ENCODE measurements at places on chromosomes 3 and 15.

DNA sequence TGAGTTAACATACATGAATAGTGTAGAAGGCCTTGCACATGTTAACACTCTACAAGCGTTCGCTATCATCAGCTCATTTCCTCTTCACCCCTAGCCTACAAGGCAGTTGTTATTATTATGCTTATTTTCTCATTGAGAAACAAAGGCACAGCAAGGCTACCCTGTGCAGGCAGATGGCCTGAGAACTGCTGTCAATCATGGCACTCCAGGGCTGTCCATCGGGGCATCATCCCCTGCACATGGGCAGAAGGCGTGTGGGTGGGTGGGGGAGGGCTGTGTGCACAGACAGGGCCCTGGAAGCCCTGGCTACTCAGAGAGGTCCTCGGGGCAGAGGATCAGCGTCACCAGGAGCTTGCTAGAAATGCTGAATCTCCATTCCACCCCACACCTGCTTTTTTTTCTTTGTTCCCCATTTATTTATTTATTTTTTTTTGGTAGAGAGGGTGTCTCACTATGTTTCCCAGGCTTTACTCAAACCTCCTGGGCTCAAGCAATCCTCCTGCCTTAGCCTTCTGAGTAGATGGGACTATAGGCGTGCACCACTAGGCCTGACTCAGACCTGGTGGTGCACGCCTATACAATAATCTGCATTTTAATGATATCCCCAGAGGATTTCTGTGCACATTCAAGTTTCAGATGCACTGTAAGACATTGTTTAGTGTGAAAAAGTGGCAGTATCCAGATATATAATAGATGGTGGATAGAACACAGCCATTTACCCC lies 9.6 kb upstream of the ZXDC start:
- no peak for DNase-seq

GRCh38 chr15:45138814-45139765 lies 9.3 kb downstream of the DUOX1 start:
- no peak for DNase-seq

- no peak for DNase-seq
Observed at GRCh38 chr3:189563853-189564563, 67.2 kb upstream of the TP63 start.

DNA sequence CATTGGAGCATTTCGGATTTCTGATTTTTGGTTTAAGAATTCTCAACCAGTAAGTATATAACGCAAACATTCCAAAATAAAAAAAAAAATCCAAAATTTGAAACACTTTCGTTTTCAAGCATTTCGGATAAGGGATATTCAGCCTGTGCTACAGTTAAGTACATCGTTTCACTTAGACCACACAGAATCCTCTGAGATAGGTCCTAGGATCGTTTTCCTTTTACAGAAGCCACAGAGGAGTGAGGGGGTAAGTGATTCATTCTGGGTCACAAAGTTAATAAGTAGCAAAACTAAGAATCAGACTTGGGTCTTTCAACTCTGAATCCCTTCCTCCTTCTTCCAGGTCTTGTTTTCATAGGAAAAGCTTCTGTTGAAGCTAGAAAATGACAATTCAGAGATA lies 249.3 kb downstream of the BBX start:
- DNase-seq, result no peak

DNA sequence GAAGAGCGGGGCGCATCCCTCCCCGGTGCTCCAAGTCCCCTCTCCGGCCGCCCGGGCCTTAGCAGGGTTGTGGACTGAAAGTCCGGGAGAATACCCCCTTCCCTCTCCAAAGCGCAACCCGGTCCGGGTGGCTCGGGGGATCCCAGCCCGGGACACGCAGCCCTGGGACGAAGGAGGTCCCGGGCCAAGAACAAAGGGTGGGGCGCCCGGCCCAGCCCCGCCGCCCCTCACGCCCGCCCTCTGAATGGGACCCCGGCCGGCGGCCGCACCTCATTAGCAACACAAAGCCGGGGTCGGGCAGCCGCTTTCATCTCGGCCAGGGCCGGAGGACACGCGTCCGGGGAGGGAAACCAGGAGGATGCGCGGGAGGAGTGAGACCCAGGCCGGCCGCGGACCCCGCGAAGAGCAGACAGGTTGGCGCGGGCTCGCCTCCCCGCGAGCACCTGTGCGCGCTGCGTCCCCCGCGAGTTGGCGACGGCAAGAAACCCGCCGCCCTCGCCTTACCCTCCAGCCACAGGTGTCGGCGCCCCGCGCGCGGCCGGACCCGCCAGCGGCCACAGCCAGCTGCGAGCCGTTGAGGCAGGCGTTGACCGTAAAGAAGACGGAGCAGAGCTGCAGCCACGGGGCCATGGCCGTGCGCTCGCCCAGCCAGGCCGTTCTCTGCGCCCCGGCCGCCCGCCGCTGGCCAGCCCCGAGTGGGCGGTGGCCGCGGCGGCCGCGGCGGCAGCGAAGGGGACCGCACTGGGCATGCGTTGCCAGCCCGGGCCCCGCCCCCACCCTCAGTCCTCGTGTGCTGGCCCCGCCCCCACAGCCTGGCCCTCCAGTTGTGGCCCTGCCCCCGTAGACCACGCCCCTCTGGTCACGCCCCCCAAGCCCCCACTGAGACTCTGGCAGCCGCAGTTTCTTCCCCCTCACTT lies at the start of gene IL17RD:
Gene IL17RD, minus strand, starts transcription at position 697 of the 917 bp plus-strand sequence. Its CDS starts 67 bp downstream, at position 630.
- DNase-seq, result peak; percentile 66

DNA sequence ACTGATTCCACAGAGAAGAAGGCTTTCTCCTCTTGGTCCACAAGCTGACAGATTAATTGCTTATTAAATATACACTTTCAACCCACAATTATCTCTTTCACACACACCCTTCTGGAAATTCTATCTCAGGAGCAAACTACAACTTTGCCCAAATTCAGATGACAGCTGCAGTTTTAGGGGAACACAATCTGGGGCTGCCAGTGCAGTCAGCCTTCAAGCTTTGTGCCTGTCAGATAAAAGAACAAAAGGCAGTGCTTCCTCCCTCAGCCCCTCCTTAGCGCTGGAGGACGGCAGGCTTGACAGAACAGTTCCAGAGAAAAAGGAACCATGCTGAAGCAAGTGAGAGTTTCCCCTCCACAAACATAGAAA lies 99.6 kb downstream of the TMCC1 start:
- no peak for DNase-seq

DNA sequence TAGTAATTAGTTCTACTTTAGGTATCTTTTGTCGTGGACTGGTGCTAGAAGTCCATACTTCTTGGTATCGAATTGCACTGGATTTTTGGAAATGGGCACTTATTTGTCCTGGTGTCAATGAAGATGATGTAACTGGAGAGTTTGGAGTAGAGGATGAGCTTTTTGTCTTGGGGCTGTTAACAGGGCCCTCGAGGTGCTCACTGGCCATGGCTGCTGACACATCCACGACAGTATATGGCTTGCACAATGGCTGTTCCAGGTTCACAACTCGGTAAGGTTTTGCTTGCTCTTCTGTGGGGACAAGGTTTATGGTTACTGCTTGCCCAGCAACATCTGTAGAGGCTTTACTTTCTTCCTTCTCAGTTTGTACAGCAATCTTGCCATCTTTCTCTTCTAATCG lies 109.4 kb upstream of the TSPAN3 start:
- DNase-seq, result no peak

DNA sequence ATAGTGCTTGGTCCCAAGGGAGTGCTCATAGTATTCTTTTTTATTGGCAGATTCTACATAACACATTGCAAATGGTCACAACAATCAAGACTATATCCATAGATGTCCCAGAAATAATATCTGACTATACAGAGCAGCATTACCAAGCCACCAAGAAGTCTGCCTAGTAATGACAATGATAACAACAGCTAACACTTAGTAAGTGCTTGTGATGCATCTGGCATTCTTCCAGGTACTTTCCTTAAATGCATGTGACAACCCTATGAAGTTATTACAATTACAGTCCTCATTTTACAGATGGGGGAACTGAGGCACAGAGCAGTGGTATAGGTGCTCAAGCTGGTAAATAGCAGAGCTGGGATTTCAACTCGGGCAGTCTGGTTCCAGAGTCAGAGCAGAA lies 49.6 kb upstream of the ICE2 start:
- DNase-seq, result no peak

DNA sequence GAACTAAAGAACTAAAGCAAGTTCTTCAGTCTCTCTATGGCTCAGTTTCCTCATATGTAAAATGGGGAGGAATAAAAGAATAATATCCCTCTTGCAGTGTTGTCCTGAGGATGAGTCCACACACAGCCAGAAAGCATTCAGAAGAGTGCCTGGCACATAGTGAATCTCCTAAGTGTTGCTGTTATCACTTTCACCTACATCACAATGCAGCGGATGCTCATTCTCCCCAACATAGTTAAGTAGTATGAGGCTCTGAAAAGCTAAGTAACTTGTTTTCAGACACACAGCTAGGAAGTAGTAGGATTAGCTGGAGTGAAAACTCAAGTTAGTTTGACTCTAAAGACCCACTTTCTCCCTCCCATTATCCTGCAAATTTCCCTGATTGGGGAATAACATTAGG lies 9.1 kb upstream of the USP3 start:
- no peak for DNase-seq

GRCh38 chr3:168620854-168621253 lies 525.1 kb upstream of the GOLIM4 start:
- no peak for DNase-seq

GRCh38 chr3:72047221-72047871 lies 262.4 kb upstream of the PROK2 start:
- no peak for DNase-seq

DNA sequence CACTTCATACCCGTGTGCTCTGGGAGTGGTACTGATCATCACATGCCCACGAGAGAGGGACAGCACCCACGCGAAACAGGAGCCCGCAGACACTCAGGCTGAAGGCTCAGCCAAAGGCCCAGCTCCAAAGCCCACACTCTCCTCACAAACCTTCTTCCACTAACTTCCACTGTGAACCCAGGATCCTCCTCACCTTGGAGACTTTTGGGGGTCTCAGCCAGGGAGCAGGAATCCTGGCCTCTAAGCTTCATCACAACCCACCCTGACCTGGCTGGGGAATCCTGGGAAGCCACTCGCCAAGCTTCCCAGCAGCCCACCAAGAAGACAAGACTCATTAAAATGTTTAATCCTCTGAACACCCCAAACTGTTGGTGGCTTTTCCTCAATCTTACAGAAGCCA lies 421.2 kb downstream of the OCA2 start:
- DNase-seq, result no peak

GRCh38 chr3:130934442-130935089 lies 40.7 kb downstream of the ATP2C1 start:
- no peak for DNase-seq

GRCh38 chr3:125143982-125144652 lies 68.4 kb downstream of the SLC12A8 start:
- DNase-seq, result no peak

- no peak for DNase-seq
Observed at GRCh38 chr3:196020373-196020772, 61.5 kb downstream of the TFRC start.

- DNase-seq, result no peak
Observed at GRCh38 chr3:129130291-129130813, 8.7 kb upstream of the RAB43 start.

DNA sequence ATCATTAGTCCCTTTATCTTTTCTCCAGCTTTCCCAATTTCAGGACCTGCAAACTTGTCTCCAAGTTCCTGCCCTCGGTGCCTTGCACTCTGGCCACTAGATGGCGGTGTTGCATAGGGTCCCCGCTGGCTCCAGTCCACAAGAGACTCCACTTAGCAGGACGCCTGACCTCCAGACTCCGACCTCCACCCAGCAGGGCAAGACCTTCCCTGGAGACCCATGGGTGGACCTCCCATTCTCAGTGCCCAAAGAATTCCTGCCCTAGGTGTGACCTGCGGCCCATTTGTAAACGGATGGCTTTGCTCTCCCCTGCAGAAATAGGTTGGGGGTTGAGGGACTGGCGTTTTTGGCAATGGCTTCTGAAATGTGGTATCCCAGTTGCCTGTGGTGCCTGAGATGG lies 82.6 kb downstream of the LSM3 start:
- peak; percentile 26 for DNase-seq

Measured in NCI-H1930 (cell line).